ENCODE measurements at places on chromosomes 7 and 10.

GRCh38 chr7:16498122-16498521 lies 28.5 kb upstream of the LRRC72 start:
- DNase-seq, result no peak

GRCh38 chr7:155130493-155130892 lies 60.4 kb downstream of the HTR5A start:
- no peak for DNase-seq

DNA sequence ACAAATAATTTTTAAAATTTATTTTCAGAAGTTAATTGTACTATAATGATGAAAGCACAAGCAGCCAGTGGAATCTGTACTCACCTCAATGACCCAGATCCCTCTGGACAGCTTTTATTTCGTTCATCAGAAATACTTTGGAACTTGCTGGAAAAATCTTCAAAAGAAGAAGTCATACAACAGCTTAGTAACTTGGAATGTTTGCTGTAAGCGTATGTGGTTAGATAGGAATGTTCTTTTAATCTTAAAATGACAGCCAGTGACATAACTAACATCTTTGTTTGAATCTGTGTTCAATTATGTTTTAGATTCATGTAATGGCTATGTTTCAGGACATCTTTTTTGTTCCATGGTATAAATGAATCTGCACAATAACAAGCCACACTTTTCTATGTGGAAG lies 26.8 kb downstream of the CFAP69 start:
- DNase-seq, result no peak

- DNase-seq, result no peak
These were observed 35.1 kb downstream of the LRRC20 start for GRCh38 chr10:70347321-70347720.

DNA sequence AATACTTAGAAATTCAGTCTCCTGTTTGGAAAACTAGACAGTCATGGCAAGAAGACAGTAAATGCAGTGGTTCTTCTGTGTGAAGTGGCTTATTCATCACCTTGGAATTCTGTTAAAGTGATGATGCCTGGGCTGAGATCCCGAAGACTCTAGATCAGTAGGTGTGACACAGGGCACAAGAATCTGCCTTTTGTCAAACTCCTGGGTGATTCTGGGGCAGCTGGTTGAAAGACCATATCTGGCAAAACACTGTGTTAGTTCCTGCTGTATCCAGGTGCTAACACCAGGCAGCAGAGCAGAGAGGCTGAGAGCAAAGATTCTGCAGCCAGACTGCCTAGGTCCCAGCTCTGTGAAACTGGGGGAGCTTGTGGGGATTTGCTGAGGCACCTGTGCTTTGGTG lies 26.5 kb downstream of the MRC1 start:
- DNase-seq, result no peak

GRCh38 chr10:121262774-121263430 lies 335.3 kb downstream of the FGFR2 start:
- no peak for DNase-seq

GRCh38 chr10:132184816-132185593 lies 1.7 kb upstream of the DPYSL4 start:
- DNase-seq, result no peak

GRCh38 chr10:110226926-110227641 lies 19.7 kb downstream of the MXI1 start:
- peak; percentile 30 for DNase-seq

DNA sequence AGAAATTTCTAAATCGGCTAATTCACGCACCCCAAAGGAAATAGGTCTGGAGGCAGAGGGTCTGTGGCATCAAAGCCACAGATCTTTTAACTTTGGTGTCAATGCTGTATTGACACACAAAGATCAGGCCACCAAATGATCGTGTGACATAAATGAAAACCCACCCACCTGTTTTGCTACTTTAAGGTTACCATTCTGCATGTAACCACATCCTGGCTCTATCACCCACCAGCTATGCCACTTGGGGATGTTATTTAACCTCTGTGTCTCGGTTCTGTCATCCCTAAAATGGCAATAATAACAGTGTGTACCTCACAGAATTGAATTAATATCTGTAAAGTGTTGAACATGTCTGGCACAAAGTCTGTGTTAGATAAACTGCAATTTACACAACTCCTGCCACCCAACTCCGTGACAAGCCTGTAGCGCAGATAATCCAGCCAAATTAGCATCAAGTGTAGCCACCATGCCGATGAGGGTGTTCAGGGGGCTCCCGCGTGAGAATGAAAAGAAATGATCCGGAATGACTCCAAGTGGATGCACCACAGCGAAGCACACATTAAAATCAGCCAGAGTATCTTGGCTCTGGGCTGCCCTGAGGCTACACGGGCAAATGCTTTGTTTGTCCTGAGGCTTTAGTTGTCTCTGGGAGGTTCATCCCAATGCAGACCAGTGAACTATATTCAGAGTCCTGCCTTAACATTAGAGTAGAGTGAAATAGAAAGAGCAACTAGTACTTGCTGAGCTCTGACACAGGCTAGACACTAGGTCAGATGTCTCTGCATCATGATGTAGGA lies 158.4 kb upstream of the NEBL start:
- no peak for DNase-seq

GRCh38 chr7:131767591-131767990 lies 211.2 kb upstream of the PODXL start:
- DNase-seq, result no peak

- DNase-seq, result no peak
These were observed 42.9 kb downstream of the CSGALNACT2 start for GRCh38 chr10:43181146-43181545.

Measured in inflammatory macrophage treated with lipopolysaccharide for 4 hours (primary cell).